ENCODE measurements at places on chromosomes 5 and 9.

GRCh38 chr5:179828756-179829421 lies 8.2 kb downstream of the SQSTM1 start:
- no peak for DNase-seq

GRCh38 chr9:87792831-87793288 lies 66.9 kb downstream of the CTSL start:
- no peak for DNase-seq

- no peak for DNase-seq
Measured at GRCh38 chr9:98171176-98171925, 21.1 kb downstream of the CORO2A start.

DNA sequence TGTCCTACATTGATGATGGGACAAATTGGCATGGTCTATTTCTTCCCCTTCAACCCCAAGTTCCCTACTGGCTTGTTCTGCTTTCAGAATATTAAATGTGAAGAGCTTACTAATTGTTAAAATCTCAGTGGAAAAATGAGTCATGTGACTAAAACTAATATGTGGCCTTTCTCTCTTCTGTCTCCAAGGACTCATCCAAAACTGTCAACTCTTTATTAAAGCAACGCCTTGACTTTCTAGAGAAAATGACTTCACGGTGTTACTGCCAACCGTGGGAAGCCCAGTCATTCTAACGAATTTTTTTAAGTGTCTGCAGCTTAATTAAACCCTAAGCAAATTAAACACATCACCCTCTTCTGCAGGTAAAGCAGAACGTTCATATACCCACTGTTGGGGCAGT lies 431.6 kb downstream of the DTWD2 start:
- DNase-seq = no peak

DNA sequence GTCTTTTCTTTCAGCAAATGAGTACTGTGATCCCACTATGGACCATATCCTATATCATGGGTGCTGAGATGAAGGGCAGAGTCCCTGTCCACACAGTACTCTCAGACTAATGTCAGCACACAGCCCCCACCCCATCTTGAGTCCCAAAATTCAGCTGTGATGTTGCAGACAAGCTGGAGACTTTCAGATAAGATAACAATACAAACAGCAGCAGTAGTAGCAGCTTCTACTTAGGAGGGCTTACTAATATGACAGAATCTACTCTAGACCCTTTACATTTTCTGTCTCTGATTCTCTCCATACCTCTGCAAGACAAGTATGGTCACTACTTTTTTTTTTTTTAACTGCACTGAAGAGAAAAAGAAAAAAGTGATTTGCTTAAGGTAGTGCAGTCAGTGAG lies 129.1 kb upstream of the TRIM32 start:
- no peak for DNase-seq

GRCh38 chr5:174617910-174618309 lies 106.5 kb upstream of the MSX2 start:
- DNase-seq = no peak

DNA sequence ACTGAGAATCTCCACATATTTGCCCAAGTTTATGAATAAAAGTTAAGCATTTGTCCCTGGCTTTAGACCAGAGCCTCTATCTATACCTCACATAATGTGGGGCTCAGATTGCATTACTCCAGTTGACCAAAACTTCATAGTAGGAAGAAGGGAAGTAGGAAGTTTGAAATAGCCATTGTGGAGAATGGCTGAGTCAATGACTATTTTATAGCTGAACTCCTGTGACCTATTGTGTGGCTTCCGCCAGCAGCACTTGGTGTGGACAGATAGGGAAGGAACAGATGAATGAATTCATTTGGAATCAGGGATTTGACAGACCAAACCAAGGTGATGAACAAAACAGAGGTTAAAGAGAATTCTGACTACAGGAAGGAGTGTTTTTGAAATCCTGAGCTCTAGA lies 92.9 kb upstream of the LPAR1 start:
- no peak for DNase-seq

DNA sequence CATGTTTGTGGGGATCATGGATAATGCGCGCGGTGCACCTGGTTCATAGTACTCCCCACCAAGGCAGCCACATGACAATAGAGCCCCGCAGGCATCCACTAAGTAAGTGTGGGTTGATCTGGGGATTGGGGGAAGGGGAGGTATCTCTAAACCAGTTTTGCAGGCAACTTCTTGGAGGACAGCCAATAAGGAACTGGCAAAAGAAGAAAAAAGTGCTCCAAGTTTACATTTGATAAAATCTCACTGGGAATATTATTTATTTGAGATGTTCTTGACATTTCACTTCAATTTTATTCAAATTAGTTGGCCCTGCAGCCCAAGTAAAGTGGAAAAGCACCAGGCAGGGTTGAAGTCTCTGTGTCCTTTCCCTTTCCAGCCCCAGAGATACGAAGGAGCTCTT lies 8.5 kb downstream of the FBP1 start:
- no peak for DNase-seq

GRCh38 chr5:3339798-3340115 lies 255.9 kb upstream of the IRX1 start:
- no peak for DNase-seq

DNA sequence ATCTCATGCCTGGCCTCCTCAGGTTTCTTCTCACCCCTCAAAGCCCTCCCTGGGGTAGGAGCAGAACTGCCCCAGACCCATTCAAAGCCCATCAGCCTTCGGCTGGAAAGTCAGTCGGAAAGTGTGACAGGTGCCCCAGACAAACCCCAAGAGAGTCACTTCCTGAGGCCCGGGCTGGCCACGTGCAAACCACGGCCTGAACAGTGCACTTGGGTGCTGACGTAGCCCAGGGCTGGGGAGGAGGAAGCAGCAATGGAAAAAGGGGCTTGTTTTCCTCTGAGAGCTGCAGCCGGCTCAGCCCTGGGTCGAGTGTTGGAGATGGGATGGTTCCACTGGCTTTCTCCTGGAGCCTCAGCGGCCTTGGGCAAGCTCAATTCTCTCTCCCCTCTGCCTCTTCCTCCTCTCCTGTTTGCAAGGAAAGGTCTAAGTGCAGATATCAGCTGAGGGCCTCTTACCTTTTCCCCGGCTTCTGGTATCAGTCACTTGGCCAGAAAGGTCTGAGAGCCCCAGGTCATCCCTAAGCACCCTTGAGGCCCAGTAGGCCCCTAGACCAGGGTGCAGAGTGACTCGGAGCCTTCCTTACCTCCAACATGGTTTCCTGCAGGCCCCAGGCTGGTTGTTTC lies 5.9 kb upstream of the EGR1 start:
- peak; percentile 54 for DNase-seq

DNA sequence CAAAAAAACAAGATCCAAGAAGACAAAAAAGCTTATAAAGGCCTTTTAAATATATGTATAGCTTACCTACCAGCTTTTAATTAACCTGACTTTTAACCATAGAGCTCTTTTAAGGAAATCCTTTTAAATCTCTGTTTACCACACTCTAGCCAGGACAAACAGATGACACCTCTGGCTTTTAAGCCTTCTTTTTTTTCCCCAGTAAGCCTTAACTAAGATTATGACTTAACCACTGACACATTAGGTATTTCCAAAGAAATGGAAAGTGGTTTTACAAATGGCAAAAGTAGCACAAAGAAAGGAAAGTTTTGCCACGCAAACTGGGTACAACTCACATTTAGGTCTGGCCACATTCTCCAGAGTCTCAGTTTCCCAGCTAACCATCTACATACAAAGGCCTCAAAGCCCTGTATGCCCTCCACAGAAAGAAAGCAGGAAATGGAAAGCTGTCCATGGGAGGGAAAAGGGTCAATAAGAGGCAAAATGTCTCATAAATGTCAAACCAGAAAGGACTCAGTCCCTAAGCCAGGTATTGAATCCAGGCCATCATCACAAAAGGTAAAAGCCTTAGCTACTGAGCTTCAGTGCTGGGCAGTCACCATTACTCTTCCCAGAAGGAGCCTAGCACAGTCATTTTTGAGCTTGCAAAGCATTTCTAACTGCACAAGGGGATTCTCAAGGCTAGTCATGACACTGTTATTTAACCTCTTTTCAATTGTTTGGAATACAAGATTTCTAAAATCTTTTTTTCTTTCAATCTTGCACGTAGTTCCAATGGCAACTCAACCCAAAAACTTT lies 19.7 kb downstream of the TMEM161B start:
- DNase-seq = no peak

- no peak for DNase-seq
Measured at GRCh38 chr9:17802249-17802857, 223.5 kb downstream of the SH3GL2 start.

GRCh38 chr5:6819521-6819920 lies 106.3 kb downstream of the TENT4A start:
- no peak for DNase-seq

GRCh38 chr5:912280-913091 lies 19.8 kb downstream of the TRIP13 start:
- peak; percentile 51 for DNase-seq

DNA sequence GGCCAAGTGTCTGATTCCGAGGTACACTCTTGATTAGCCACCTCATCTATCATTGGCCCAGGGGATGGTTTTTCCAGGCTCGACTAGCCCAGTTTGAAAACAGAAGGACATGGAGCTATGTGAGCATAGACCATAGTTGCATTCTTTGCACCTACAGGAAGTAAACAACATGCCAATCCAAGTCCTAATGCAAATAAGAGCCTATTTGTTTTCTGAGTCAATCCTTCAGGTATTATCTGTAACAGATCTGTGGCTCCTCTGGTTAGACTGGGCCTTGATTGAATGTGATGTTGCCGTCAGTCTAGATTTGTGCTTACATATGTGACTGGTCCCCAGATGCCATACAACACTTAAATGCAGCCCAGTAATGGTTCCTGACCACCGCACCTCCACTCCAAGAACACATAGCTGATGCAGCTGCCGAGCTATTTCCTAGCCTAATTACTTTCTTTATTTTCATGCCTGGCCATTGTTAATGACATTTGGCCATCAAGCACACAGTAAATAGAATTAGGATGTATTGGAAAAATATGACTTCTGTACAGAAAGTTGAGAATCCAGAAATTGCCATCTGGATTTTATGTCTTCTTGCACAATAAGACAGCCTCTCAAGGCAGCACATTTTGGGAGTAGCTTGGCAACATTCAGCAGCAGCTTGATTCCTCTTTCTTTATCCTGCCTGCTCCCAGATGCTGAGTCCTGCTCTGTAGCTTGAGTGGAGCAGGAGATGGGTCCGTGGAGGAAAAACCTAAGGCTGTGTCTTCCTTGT lies 29.5 kb upstream of the ARHGAP26 start:
- no peak for DNase-seq

DNA sequence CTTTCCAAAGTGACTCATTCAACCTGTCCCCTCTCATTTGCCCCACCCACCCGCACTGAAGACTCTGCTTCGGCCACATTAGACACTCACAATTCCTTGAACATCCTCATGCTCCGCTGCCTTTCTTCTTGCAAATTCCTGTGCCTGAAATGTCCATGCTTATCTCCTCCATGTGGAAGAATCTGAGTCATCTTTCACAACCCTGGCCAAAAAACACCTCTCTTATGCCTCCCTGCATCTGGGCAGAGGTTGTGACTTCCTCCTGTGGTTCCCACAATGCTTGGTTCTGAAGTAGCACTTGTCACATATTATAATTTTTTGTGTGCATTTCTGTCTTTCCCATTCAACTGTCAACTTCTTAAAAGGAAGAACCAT lies 238.6 kb downstream of the ENC1 start:
- no peak for DNase-seq

DNA sequence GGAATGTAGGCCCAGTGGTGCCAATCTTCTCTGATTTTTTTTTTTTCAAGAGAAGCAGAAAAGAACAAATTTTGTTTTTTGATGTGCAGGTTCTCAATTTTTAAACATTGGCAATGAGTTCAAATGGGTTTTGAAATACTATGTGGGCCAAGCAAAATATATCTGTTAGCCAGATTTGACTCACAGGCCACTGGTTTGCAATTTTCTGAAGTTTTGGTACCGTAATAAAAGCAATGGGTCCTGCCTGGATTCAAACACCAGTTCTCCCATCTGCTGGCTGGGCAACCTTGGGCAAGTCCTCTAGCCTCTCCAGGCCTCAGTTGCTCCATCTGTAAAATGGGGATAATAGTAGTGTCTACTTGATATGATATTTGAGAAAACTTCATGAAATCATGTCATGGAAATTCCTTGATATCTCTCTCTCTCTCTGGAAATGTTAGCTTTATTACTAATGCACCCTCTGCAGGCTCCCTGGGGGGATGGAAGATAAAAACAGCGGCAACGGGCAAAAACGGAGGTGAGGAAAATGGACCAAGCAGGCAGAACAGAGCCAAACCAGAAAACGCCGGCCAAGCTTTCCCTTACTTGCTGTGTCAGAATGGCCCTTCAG lies 63.4 kb downstream of the SMIM23 start:
- DNase-seq = no peak

GRCh38 chr9:134532084-134532483 lies 109.5 kb upstream of the COL5A1 start:
- DNase-seq = no peak

GRCh38 chr5:68261569-68262065 lies 46.1 kb downstream of the PIK3R1 start:
- DNase-seq = no peak

- DNase-seq = no peak
Measured at GRCh38 chr5:176773408-176774035, 36.8 kb upstream of the UNC5A start.

GRCh38 chr5:180382926-180383325 lies 29.8 kb upstream of the GFPT2 start:
- DNase-seq = no peak

DNA sequence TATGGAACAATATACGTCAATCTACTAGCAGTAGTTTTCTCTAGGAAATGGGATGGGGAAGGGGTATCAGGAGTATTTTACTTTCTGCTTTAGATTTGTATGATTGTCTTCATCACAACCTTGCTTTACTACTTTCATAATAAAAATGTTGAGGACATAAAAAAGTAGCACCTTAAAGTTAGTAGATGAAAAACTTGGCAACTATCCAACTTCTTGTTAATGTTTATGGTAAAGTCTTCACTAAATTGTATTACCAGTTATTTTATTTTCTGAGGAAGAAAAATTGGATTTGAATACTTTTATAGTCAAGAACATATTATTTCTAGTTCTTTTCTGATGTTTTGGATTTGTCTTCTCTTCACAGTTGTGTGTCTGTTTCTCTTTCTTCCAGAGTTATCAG lies 372.1 kb downstream of the ARRDC3 start:
- no peak for DNase-seq

DNA sequence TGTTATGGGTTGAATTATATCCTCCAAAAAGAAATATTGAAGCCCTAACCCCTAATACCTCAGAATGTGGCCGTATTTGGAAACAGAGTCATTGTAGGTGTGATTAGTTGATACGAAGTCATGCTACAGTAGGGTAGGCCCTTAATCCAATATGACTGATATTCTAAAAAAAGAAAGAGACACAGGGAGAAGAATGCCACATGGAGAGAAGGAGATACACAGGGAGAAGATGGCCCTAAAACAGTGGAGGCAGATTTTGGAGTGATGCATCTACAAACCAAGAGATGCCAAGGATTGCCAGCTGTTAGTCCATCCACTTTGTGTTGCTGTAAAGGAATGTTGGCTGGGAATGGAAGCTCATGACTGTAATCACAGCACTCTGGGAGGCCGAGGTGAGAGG lies 21.3 kb downstream of the ARRDC3 start:
- no peak for DNase-seq

- no peak for DNase-seq
Measured at GRCh38 chr5:72947498-72947897, 8.3 kb upstream of the FCHO2 start.

All from stimulated activated CD4-positive, alpha-beta T cell treated with anti-CD3 and anti-CD28 coated beads, Interleukin-1b, Interleukin-23, amount 100 ng/mL, for 1 hour (primary cell).